ENCODE measurements at places on chromosomes 3 and 15. TPM values are rescaled to one million over a fixed set of nuclear protein-coding genes. Genes with fewer than 3 reads are reported as not detected.

DNA sequence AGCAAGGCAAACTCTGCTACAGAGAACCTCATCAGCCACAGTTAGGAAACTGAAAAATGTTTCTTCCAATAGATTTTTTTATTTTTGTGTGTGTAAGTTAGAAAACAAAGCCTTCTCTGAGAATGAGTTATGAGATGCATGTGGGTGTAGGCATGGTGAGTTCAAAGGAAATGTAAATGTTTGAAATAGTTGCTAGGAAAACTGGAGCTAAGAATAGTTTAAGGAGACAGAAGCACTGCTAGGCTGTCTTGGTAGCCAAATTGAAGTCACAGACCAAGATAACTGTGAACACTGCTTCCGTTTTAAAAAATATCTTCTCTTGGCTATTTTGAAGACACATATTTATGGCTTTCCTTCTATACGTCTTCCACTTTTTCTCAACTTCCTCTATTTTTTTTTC, 1501.2 kb upstream of the CADM2 start:
- no peak for DNase-seq

GRCh38 chr3:55044486-55044885, 116.6 kb upstream of the LRTM1 start:
- no peak for DNase-seq

- DNase-seq = no peak
Measured at GRCh38 chr3:61682671-61683548, 121.5 kb downstream of the PTPRG start.

DNA sequence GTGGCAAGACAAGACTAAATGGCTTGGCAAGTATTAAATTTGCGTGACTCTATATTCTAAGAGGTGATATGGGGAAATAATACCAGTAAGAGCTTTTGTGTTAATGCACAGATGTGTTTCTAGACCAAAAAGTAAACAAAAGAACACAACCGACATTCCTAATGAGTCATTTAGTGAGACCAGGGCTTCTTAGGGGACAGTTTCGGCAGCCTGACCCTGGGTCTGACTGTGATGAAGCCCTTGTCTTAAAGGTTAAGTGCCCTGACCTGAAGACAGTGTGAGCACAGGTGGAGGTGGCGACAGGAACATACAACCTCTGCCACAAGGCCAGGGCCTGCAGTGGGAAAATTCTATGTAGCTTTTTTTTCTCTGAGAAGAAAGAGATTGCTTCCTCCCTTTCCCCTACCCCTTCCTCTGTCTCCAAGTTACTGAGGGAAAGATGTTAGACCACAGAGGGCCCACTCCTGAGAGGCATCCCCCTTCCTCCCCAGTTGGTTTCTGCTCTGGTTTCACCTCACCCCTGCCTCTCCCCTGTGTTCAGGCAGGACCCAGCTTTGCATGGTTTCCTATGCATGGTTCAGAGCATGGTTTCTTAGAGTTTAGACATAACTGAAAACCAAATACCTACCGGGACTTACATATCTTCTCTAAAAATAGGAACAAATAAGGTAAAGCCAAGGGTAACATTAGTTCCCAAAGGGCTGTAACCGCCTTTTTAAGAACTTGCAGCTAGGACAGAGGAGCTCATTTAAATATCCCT, 24.8 kb upstream of the CMTM7 start:
- no peak for DNase-seq

DNA sequence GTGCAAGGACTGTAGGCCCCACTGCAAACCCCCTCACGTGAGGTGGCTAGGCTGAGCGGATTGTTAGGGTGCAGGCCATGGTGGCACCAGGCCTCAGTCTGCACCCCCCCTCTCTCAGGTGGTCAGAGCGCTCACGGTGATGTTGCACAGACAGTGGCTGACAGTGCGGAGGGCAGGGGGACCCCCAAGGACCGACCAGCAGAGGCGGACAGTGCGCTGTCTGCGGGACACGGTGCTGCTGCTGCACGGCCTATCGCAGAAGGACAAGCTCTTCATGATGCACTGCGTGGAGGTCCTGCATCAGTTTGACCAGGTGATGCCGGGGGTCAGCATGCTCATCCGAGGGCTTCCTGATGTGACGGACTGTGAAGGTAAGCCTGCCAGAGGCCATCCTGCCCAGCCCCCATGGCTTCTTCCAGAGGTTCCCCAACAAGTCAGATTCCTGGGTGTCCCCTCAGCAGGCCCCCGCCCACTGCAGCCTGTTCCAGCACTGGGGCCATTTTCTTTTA, 18.2 kb downstream of the ATRIP start:
- DNase-seq = no peak

The IGSF10 gene
- total RNA-seq = not detected

The CFAP92 gene
- 0.04 TPM for total RNA-seq

The ZNF385D gene
- total RNA-seq = 0.79 TPM

The FGF12 gene
- total RNA-seq = 1.3 TPM

The IGSF11 gene
- not detected for total RNA-seq

The GRAMD2A gene
- 0.14 TPM for total RNA-seq
